ENCODE measurements at places on chromosomes 13 and 19.
A peak's percentile ranks its signal among the peaks of the same experiment; 100 is the strongest.

DNA sequence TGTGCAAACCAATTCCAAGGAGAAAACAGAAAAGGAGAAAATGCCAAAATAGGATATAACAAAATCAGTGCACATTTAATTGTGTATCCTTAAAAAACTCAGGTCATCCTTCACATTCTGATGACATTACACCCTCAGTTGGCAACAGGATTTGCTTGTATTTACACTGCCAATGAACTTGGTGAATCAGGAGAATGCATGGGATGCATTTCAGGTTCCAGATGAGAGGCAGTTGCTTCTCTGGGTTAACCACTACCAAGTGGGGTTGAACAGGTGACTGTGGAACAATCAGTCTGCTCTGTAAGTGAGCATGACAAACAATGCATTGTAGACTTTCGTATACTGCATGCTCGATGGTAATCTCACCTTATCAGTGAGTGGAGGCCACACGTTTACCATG lies 79.1 kb downstream of the STARD13 start:
- DNase-seq = no peak

- DNase-seq = no peak
Measured at GRCh38 chr19:31955884-31956283, 389.5 kb upstream of the ZNF507 start.

DNA sequence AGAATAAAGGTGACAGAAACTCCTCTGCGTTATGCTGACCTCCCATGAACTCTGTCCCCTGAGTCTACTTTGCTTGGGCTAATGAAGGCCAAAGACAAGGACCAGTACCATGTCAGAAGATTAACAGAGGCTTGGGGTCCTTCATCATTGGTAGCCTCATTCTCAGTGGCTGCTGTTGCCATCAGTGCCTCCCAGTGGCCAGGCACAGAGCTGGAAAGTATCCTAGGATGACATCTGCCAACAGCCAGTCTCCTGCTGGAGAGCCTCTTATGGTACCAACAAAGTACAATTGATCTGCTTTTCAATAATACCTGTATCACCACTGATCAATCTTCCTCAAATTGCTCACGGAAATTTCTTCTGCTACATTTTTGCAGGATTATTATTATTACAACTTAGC lies 281.6 kb downstream of the DNAJC15 start:
- no peak for DNase-seq

DNA sequence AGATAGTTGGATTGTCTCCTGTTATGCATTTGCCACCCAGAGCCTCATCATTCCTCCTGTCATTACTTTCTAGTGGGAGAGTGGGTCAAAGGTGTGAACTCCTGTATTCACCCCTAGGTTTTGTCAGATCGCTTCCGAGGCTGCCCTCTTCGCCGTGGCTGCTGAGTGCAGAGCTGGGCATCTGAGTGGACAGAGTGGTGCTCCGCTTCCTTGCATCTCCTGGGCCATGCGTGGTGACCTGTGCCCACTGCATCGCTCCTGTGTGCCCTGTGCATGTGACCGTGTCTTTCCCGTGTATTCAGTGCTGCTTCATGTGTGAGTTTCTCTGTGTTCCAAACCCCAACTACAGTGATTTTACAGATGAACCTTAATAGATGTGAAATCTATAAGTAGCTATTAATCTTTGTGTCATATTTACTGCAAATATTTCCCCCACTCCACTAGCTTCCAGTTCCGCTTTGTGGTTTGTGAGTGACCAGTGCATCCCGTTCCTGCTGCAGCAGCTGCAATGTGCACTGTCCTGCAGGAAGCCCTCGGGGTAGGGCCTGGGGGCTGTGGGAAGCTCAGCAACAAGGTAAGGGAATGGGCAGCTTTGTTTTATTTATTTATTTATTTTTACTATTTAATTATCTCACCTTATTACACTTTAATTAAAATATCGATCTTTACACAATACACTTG lies 53.1 kb downstream of the C13orf46 start:
- no peak for DNase-seq

- DNase-seq = no peak
Measured at GRCh38 chr19:38057959-38058690, 151.1 kb downstream of the SIPA1L3 start.

DNA sequence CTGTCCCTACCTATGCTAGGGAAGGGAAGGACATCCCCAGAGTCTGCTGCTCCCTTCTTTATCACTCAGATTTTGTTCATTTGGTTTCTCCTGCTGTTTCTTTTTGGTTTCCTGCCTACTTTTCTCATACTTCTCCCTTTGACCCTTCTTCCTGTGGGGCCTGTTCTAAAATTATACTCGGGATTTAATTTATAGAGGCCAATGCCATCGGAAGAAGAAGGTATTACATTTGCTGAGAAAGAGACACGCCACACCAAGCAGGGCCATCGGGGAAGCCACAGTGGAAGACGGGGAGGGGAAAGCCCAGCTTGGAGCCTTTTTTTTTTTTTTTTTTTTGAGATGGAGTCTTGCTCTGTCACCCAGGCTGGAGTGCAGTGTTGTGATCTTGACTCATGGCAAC lies 46.8 kb upstream of the FARP1 start:
- DNase-seq = no peak

DNA sequence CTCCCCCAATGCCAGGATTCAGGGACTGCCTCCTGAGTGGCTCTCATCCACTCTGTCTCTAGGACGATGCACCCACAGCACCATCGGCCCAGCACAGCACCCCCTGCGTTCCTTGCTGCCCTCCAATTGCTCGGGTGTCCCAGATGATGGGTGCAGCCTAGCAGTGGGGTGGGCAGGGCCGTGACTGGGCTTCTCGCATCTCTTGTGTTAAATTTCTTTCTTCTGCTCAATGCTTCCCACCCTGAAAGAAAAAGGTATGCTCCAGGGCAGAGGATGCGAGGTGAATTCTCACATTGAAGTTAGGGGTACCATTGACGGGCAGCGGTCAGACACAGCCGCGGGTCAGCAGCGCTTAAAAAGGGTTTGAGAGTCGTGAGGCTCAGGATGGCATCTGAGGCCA lies 232.4 kb upstream of the SGCG start:
- DNase-seq = no peak

DNA sequence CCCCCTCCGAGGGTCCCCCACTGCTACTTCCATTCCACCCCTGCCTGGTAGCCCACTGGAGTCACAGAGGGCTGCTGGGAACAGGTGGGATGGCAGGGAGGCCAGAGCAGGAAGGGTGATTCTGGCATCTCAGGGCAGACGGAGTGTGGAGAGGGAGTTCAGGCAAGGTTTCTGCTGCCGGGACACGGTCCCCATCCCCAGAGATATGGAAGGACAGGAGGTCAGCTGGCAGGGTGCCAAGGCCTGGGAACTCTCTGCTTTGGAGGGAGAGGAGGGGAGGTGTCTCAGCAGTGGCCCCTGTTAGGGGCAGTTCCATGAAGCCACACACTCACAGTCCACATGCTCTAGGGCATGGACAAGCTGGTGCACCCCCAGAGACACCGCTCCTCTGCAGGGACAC lies 68.1 kb downstream of the CHST8 start:
- DNase-seq = no peak

- no peak for DNase-seq
Measured at GRCh38 chr13:51763486-51763885, 40.5 kb downstream of the DHRS12 start.

DNA sequence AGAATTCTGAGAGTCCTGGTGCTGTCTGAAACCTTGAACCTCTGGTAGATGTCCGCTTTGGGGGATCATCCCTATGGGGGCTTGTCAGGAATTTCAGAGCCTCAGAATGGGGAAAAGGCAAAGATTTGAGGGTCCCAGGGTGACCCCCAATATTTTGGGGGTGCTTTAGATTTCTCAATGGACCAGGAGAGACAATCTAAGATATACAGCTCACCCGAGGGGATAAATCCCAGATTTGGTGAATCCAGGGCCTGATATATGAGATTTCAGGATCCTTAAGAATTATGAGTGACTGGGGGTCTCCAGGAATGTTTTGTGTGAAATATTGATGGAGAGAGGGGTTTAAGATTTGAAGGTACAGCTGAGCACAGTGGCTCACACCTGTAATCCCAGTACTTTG lies 3.3 kb downstream of the CAPN12 start:
- no peak for DNase-seq

- no peak for DNase-seq
Measured at GRCh38 chr13:80778297-80778696, 437.4 kb upstream of the SPRY2 start.

DNA sequence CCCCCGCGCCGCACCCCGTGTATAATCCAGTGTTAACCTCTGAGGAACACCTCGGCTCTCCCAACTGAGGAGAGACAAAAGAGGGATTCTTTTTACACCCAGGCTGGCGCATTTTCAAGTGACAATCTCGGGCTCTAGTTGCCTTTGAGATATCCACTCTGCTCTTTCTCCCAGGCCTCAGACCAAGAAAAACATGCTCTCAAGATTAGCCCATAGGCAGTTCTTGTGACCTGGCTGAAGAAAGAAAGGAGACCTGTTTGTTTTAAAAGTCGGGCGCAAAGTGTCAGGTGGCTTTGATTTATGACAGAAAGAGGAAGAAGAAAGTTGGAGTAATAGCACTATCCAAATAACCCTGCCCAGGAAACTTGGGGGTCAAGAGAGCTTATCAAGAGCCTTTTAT lies 27.3 kb downstream of the SHISA2 start:
- no peak for DNase-seq

- DNase-seq = no peak
Measured at GRCh38 chr13:57123681-57124080, 17.0 kb upstream of the PRR20A start.

- DNase-seq = peak; percentile 6
Measured at GRCh38 chr13:26784704-26785639, 24.4 kb upstream of the GPR12 start.

DNA sequence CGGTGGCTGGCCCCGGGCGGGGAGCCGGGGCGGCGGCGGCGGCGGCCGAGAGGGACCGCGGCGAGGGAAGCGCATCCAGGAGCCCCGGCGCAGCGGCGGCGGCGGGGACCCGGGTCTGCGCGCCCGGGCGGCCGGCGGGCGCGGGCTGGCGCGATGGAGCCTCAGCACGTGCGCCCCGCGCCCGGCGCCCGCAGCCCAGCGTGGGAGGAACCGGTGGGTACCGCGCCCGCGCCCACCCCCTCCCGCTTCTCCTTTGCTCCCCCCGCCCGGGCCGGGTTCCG lies 7.8 kb upstream of the DGKH start:
- no peak for DNase-seq

DNA sequence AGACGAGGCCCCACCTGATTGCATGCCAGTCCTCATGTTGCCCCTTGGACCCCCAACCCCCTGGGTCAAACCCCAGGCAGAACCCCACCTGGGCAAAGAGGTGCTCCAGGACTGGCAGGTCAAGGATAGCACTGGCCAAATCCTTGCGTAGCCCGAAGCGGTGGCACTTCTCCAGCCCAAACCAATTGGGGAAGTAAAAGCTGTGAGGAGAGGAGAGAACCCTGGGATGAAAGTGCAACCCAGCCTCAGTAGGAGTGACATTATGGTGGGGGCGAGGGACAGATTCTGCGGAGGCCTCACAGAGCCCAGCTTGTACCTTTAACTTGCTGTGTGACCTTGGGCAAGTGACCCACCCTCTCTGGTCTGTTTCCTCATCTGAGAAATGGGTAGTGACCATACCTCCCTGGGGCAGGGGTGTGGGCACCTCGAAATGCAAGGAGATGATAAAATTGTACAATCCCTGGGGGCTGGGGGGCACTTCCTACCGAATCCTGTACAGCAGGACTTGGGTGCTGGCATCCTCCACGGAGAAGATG lies 4.4 kb downstream of the JAK3 start:
- DNase-seq = no peak

DNA sequence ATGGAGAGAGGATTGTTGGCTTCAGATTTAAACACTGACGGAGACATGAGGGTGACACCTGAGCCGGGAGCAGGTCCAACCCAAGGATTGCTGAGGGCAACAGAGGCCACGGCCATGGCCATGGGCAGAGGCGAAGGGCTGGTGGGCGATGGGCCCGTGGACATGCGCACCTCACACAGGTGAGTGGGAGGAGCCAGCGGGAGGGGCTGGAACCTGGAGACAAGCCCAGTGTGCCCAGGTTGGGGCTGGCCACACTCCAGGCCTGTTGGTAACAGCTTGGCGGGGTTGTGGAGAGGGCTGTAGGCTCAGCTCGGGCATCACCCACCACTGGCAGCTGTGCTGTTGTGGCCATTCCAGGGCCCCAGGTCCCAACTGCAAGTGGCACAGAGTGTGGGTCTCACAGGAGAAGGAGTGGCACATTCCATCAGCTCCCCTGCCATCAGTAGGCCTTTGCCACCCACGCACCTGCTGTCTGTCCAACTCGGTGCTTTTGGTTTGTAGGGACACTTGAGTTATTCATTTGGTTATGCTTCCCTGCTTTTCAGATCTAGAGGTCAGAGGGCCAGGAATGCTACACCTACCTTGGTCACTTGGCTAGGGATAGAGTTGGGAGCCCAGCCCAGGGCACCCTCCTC lies 49.8 kb downstream of the TSSK6 start:
- no peak for DNase-seq

DNA sequence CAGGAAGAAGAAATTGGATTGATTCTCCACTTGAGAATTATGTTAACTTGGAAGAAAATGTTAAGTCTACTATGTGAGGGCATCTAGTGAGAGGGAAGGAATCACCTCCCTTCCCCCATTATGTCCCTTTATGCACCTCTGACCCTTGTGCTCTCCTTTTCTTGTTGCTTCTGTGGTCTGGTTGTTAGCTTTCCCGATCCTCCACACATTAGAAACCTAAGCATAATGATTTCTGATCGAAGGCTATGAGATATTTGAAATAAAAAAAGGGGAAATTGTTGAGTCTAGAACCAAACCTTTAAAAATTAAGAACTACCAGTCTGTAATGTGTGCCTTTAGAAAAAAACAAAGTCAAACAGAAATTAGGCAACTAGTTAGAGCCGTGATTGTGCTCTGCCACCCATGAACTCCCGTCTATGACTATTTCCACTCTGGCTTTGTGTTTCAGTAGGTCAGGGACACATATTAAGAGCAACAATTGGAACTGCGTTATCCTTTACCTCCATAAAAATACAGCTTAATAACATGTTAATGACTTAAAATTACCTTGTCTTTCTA lies 463 bp upstream of the GPC6 start:
- no peak for DNase-seq

DNA sequence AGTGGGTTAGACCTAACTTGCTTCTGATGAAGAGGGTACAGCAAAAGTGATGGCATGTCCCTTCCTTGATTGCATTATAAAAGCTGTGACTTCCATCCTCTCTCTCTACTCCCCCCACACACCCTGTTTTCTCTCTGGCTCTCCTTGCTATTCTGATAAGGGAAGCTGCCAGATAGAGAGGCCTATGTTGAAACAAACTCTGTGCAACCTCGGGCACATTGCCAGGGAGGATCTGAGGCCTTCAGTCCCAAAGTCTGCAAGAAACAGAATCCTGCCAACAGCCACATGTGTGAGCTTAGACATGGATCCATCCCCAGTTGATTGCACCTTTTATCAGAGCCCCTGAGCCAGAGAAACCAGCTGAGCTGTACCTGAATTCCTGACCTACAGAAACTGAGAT lies 44.8 kb upstream of the ARGLU1 start:
- DNase-seq = no peak

DNA sequence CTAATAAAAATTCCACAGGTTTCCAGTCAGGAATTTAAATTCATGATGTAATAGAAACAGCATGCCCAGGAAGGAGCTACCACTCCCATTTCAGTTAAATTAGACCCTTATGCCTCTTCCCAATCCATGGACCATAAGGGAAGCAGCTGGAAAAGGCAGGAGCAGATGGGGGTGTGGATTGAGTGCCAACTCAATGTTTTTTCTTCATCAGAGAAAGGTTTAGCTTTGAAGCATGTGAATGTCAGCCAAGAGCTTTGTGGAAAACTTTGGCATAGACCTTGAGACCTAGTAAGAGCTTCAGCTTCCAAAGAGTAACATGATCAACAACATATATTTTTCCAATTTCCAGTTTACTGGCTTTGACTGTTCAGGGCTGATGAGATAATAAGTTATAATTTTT lies 2139.9 kb downstream of the PCDH9 start:
- no peak for DNase-seq

GRCh38 chr19:21352830-21353229 lies 6.0 kb upstream of the ZNF738 start:
- no peak for DNase-seq
